Lung (tissue), 17 donors: ENCODE measurements at places on chromosomes 12 and 14. TPM values are rescaled to one million over a fixed set of nuclear protein-coding genes. Genes with fewer than 3 reads are reported as not detected.

The FOXN4 gene
- total RNA-seq: 0.26 TPM

The RHOJ gene
- 22.9 TPM for total RNA-seq

The FGD4 gene
- total RNA-seq: 35.1 TPM

The CLEC4C gene
- total RNA-seq: not detected

The GALNT6 gene
- total RNA-seq: 7.4 TPM

The NUAK1 gene
- total RNA-seq: 14.1 TPM

The SLC2A14 gene
- 0.12 TPM for total RNA-seq

The GLS2 gene
- 2.6 TPM for total RNA-seq

The KLHL33 gene
- total RNA-seq: 0.51 TPM

The KRT7 gene
- 33.6 TPM for total RNA-seq

- H3K36me3 ChIP-seq: no peaks in the 10 kb centered on the region
- no peaks in the 10 kb centered on the region for H3K27me3 ChIP-seq
- H3K27ac ChIP-seq: no peak overlapping the region
- DNase-seq: no peak
Measured at GRCh38 chr12:75378354-75378753, 12.5 kb upstream of the GLIPR1L2 start.

DNA sequence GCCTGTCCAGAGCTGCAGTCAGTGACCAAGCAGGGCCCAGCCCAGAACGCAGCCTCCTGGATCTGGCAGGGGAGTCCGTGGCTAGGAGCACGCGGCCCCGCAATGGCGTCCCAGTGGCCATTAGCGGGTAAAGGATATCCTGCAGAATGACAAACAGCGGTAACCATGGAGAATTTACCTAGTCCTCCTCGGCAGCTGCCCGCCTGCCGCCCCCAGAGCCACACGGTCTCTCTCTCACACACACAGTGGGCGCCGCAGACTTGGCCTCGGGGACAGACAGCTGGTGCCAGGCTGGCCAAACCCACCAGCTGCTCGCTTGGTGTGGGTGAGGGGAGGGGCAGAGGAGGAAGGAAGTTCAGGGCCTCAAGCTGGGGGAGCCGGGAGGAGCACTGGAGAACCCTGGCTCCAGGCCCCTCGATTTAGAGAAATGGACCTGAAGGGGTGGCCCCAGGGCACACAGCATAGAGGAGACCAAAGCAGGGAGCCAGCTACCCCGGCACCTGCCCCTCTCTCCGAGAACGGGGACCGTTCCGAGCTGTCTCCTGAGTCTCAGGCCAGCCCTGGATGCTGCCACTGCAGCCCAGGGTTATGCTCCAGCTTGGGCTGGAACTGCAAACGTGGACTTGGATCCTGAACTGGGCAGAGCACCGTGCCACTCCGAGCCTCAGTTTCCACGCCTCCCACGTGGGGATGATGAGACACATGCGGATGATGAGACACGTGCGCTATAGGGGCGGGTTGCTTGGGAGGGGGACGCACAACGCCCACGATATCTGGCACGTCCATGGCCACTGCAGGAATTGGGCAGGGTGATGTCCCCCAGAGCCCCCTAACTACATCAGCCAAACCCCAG is 3.4 kb downstream of the CDK2AP1 start:
- peak; percentile 45 for DNase-seq
- no peaks in the 10 kb centered on the region for H3K27me3 ChIP-seq
- no peaks in the 10 kb centered on the region for H3K4me1 ChIP-seq

- H3K27ac ChIP-seq: no peak overlapping the region
- H3K36me3 ChIP-seq: no peaks in the 10 kb centered on the region
- no peaks in the 10 kb centered on the region for H3K4me1 ChIP-seq
- no peak for DNase-seq
Measured at GRCh38 chr14:96245710-96246538, 10.1 kb upstream of the BDKRB1 start.

- no peaks in the 10 kb centered on the region for H3K36me3 ChIP-seq
- no peak for DNase-seq
- H3K27me3 ChIP-seq: no peaks in the 10 kb centered on the region
- no peaks in the 10 kb centered on the region for H3K4me1 ChIP-seq
- H3K27ac ChIP-seq: no peak overlapping the region
Measured at GRCh38 chr12:123449856-123450255, 8.1 kb upstream of the SNRNP35 start.

GRCh38 chr14:72904840-72905561 is 11.1 kb upstream of the DPF3 start:
- no peak overlapping the region for H3K4me3 ChIP-seq
- no peaks in the 10 kb centered on the region for H3K36me3 ChIP-seq
- no peak overlapping the region for H3K27ac ChIP-seq
- peak; percentile 90 for DNase-seq
- peaks cover 4% of the 10 kb centered on the region for H3K4me1 ChIP-seq

DNA sequence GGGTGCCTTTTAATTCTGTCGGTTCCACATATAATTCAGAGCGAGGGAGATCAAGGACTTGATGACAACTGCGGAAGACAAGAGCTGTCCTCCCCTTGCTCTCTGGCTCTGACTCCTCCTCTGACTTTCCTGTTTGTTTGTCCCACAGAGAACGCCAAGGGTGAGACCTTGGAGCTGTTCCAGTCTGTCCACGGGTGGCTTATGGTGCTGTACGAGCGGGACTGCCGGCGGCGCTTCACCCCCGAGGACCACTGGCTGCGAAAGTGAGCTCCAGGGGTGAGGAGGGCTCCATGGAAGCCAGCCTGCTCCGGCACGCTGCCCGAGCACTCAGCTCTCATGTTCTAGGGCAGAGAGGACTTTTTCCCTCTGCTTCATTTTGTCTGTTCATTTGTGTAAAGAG is 32.8 kb downstream of the UBE3B start:
- H3K4me1 ChIP-seq: no peaks in the 10 kb centered on the region
- no peak overlapping the region for H3K4me3 ChIP-seq

DNA sequence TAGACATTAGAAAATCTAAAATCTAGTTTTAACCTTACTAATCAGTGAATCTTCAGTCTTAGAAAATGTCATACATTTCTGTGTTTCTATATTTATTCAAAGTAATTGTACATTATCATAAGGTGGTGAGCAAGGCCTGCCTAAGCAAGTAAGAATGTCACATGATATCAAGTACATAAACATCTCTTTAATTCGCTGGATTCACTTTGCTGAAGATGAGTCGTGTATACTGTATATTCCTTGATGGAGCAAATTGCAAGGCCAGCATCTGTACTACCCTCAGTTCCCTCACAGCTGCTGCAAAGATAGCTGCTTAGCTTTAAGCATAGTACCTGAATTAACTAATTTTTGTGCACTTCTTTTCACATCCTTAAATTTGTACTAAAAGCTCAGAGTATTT is 8.5 kb upstream of the AK7 start:
- no peak overlapping the region for H3K27ac ChIP-seq
- no peak for DNase-seq
- no peaks in the 10 kb centered on the region for H3K4me1 ChIP-seq
- peaks cover 7% of the 10 kb centered on the region for H3K36me3 ChIP-seq
- no peaks in the 10 kb centered on the region for H3K27me3 ChIP-seq

GRCh38 chr12:124036171-124036598 is 63.2 kb downstream of the ZNF664 start:
- H3K27ac ChIP-seq: no peak overlapping the region
- no peaks in the 10 kb centered on the region for H3K4me1 ChIP-seq
- no peaks in the 10 kb centered on the region for H3K27me3 ChIP-seq
- no peaks in the 10 kb centered on the region for H3K36me3 ChIP-seq
- DNase-seq: no peak

- no peak overlapping the region for H3K27ac ChIP-seq
- no peaks in the 10 kb centered on the region for H3K4me1 ChIP-seq
- DNase-seq: no peak
- H3K36me3 ChIP-seq: no peaks in the 10 kb centered on the region
- no peaks in the 10 kb centered on the region for H3K27me3 ChIP-seq
Measured at GRCh38 chr12:55385891-55386290, 14.4 kb upstream of the OR6C65 start.

DNA sequence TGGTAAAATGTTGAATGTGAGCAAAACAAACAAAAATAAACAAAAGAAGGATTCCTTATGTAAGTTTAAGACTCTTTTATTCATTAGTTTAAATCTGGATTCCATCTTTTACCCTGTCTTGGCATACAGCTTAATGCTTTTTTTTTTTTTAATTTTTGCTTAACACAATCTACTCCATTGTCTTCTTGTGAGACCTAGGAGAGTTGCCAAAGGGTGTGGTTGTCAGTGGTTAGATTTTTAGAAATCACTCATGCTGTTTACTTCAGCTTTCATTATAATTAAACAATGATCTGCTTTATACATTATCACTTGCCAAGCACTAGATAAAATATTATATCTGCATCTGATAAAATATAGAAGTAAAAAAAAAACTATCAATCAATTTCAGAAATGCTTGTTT is 77.7 kb upstream of the KITLG start:
- no peak overlapping the region for H3K4me3 ChIP-seq
- H3K27me3 ChIP-seq: no peaks in the 10 kb centered on the region
- DNase-seq: no peak
- H3K27ac ChIP-seq: no peak overlapping the region
- no peaks in the 10 kb centered on the region for H3K36me3 ChIP-seq

GRCh38 chr12:112907415-112908157 is 824 bp downstream of the OAS1 start:
- H3K4me3 ChIP-seq: peak overlapping the region; percentile 44
- no peaks in the 10 kb centered on the region for H3K36me3 ChIP-seq
- H3K27me3 ChIP-seq: no peaks in the 10 kb centered on the region
- peak overlapping the region; percentile 29 for H3K27ac ChIP-seq
- DNase-seq: no peak
- H3K4me1 ChIP-seq: peaks cover 6% of the 10 kb centered on the region

DNA sequence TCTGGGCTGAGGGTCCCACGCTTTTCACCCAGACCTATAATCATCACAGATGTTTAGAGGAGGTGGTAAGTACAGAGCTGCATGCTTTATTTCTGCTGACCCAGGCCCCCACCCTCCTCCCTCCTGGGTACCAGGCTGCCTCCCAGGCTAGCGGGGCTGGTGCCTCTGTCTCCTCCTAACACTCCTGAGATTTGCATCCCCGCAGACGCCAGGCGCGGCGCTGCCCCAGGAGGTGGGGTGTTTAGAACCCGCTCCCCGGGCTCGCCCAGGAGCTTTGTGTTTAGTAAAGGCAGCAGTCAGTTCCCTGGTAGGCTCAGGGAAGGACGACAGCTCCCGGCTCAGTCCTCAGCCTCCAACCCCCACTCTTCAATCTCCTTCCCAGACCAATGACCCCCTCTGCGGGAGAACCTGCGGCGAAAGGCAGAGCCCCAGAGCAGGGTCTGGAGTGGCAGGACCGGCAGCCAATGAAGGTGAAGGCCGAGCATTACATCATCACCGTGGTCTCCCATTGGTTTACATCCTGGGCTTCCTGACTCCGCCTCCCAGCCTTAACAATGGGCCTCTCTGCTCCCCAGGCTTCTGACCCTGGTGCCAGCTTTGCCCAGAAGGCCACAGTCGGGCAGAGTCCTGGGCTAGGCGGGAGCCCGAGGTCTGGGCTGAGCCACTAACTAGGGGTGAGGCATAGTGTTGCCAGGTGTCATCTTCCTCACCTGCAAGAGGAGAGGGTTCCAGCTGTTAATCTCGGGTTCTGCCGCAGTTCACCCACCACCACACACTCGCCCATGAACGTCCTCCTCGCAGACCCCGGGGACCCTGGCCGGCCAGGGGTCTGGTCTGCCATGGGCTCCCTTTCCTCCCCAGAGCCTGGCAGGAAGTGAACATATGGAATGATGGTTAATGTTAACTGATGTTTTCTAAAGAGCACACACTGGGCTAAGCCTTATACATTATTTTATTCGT is 57.5 kb downstream of the CALM1 start:
- H3K4me3 ChIP-seq: no peak overlapping the region
- no peak overlapping the region for H3K27ac ChIP-seq
- H3K27me3 ChIP-seq: no peaks in the 10 kb centered on the region
- peak; percentile 90 for DNase-seq
- H3K4me1 ChIP-seq: peaks cover 6% of the 10 kb centered on the region

DNA sequence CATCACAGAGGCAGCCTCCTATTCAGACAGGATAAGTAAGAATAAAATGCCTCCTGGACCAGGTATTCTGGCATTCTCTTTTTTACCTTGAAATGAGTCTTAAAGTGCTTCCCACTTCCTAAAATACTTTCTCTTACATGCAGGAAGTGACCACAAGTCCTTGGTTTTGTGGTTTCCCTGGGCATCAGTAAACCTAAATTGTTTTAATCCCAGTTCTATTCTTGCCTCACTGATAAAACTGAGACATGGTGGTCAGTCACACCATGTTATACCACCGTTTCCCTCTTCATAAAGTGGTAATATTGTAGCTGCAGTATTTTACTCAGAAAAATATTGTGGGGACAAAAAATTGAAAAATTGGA is 1.2 kb upstream of the SALL2 start:
- H3K27ac ChIP-seq: no peak overlapping the region

- H3K27ac ChIP-seq: no peak overlapping the region
- H3K27me3 ChIP-seq: no peaks in the 10 kb centered on the region
- H3K4me1 ChIP-seq: no peaks in the 10 kb centered on the region
- no peaks in the 10 kb centered on the region for H3K36me3 ChIP-seq
- DNase-seq: no peak
Measured at GRCh38 chr12:13326076-13326475, 129.6 kb downstream of the EMP1 start.

DNA sequence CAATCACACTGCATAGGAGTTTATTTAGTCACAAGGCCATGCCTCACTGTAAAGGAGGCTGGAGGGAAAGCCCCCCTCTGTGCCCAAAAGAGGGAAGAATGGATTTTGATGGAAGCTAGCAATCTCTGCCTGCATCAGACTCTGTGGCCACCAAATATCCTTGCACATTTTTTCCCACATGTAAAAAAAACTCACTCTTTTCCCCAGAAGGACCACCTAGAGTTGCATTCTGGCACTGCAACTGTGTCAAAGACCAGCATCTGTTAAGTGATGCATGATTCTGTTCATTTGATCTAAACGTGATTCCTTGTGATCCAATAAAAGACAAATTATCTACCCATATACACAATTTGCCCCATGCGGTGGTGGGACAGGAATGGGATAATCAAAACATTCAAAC is 8.0 kb downstream of the RHOJ start:
- no peaks in the 10 kb centered on the region for H3K27me3 ChIP-seq
- H3K27ac ChIP-seq: no peak overlapping the region
- DNase-seq: no peak
- peaks cover 7% of the 10 kb centered on the region for H3K4me1 ChIP-seq
- H3K4me3 ChIP-seq: no peak overlapping the region
- no peaks in the 10 kb centered on the region for H3K36me3 ChIP-seq

GRCh38 chr12:50992819-50993218 is 33.4 kb downstream of the SLC11A2 start:
- no peaks in the 10 kb centered on the region for H3K4me1 ChIP-seq
- H3K27me3 ChIP-seq: no peaks in the 10 kb centered on the region
- H3K36me3 ChIP-seq: peaks cover 53% of the 10 kb centered on the region
- no peak overlapping the region for H3K27ac ChIP-seq
- H3K4me3 ChIP-seq: no peak overlapping the region

DNA sequence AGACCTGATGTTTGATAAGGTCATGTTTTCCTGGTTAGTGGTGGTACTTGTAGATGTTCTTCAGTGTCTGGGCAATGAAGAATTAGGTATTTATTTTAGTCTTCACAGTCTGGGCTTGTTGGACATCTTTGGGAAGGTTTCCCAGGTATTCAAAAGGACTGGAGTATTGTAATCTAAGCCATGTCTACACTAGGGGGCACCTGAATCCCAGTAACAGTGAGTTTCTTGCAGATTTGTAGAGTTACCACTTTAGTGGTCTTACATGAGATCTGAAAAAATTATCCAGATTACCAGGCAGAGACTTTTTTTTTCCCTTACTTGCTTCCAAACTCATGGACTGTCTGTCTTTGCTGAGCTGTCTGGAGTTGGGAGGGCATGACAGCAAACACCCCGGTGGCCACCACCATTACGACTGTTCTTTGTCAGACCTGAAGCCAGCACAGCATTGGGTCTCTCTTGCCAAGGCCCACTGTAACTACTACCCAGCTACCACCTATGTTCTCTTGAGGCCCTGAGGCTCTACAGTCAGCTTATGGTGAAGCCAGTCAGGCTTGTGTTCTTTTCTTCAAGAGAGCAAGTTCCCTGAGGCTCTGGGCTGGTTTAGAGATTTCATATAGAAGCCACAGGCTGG is 820.7 kb upstream of the FBXO33 start:
- no peaks in the 10 kb centered on the region for H3K4me1 ChIP-seq
- H3K4me3 ChIP-seq: no peak overlapping the region
- no peak overlapping the region for H3K27ac ChIP-seq
- H3K27me3 ChIP-seq: no peaks in the 10 kb centered on the region
